CD4-positive, alpha-beta T cell treated with Interleukin-6 at 100 ng/mL for 8 hours (primary cell): ENCODE measurements at places on chromosomes 16 and 17.

DNA sequence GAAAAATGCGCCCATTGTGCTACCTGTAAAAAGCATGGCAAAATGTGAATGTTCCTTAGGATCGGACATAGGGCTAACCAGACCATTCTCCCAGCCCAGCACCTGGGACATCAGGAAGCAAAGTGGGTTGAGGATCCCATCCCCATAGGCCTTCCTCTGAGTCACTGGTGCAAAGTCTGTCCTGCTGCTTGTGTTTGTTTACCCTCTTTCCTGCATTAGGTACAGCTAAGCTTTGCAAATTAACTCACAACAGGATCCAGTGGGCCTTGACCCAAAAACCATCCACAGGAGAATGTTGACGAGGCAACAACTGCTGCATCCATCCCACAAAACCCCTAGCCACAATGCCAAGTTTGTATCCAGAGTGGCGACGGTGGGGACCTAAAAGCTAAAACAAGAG, 106.2 kb downstream of the GRIN2A start:
- no peak for DNase-seq

DNA sequence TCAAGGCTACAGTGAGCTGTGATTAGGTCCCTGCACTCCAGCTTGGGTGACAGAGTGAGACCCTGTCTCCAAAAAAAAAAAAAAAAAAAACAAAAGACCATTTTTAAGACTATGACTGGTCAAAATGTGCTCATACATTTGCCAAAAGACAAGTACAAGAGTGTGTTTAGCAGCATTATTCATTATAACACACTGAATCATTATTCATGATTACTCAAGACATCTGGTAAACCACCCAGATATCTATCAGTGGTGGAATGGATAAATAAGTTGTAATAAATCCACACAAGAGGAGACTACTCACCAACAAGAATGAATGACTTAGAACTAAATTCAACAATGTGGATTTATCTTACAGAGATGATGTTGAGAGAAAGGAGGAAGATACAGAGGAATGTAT, 716.3 kb downstream of the MAF start:
- DNase-seq = no peak

- no peak for DNase-seq
These were observed 9.4 kb downstream of the MPP3 start for GRCh38 chr17:43823350-43824084.

- DNase-seq = no peak
These were observed 10.6 kb downstream of the C16orf89 start for GRCh38 chr16:5054876-5055865.

DNA sequence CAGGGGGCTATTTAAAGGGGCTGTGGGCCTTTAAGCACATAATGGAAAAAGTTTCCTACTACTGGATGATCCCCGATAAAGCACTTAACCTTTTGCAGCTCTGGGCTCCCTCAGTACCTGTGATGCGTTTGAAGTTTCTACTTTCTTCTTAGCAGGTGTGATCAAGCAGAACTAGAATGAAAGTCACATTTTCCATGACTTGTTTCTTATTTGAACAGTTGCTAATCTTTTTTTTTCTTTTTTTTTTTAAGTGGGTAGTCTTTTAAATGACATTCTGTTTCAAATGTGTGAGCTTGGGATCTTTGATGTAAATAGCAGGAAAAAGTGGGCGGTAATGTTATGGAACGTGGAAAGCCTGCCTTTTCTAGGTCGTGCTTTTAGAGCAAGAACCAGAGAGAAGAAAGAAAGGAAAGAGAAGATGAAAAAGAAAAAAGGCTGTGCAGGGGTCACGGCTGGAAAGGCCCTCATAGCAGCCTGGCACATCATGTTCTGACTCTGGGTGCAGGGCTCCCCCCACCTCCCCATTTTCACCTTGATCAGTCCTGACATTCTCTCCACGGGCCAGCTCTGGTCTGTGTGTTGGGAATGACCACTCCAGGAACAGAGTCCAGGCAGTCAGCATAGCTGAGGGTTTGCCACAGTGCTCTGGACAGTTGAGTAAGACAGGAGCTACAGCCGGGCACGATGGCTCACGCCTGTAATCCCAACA, 150.6 kb downstream of the CLEC16A start:
- peak; percentile 9 for DNase-seq

- DNase-seq = no peak
These were observed 2.6 kb downstream of the AXIN2 start for GRCh38 chr17:65558683-65559460.

- no peak for DNase-seq
These were observed 16.2 kb downstream of the PITPNA start for GRCh38 chr17:1546292-1546922.

DNA sequence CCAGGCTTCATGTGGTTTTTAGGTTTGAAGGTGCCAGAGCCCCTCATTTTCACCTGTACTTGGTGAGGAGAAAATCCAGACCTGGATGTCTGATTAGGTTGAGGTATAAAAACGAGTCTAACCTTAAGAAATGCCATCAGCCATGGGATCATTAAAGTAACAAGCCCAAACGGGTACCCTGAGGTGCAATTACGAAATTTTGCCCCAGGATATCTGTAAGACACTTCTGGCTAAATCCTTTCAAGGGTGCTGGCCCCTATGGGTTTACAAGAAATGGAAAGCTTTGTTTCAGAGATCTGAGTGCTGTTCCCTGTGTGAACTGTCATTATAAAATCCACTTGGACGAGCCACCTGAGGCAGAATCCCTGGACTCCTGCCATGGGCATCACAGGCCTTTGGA, 19.8 kb downstream of the ADAT1 start:
- DNase-seq = no peak

- peak; percentile 85 for DNase-seq
These were observed 35.8 kb upstream of the ADGRG1 start for GRCh38 chr16:57592591-57593003.

DNA sequence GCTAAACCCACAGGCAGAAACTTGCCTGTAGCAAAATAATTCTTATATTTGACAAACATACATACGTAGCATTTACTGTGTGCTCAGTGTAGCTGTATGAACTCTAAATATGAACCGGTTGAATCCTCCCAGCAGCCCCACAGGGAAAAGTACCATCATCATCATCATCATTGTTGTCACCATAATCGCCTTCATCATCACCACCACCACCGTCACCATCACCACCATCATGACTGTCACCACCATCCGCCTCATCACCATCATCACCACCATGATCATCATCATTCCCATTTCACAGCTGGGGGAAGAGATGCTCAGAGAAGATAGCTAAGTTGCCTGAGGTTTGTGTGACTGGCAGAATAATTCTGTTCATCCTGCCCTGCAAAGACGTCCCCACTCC, 81.7 kb downstream of the IRF8 start:
- no peak for DNase-seq

GRCh38 chr16:74716355-74716754, 15.7 kb upstream of the MLKL start:
- no peak for DNase-seq

GRCh38 chr17:47413872-47414271, 90.1 kb downstream of the EFCAB13 start:
- DNase-seq = no peak
